ENCODE measurements at places on chromosomes 6 and 20.
A peak's percentile ranks its signal among the peaks of the same experiment; 100 is the strongest.

GRCh38 chr20:19492687-19493336 is 265.2 kb upstream of the RIN2 start:
- DNase-seq: no peak

GRCh38 chr6:31776989-31777666 is at the start of gene VWA7:
TSS of gene VWA7 (minus strand) at chr6:31777328. CDS start at chr6:31776779, 549 bp downstream.
- DNase-seq: peak; percentile 91

DNA sequence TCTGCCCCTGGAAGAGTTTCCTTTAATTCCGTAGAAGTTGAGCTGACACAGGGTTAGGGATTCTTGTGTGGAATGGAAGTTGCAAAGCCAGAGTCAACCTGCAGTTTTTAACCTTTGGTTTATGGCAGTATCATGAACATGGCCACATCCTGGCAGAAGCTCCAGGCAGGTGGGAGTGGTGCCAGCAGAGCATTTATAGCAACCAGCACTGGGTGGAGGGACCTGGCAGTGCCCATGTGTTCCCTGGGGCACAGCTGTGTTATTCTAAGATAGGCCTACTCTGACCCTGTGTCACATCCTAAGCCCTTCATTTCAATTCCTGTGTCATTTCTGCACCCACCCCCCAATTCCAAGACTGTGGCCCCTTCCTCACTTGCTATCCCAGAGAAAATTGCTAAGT is 26.1 kb upstream of the ZNF831 start:
- DNase-seq: no peak

DNA sequence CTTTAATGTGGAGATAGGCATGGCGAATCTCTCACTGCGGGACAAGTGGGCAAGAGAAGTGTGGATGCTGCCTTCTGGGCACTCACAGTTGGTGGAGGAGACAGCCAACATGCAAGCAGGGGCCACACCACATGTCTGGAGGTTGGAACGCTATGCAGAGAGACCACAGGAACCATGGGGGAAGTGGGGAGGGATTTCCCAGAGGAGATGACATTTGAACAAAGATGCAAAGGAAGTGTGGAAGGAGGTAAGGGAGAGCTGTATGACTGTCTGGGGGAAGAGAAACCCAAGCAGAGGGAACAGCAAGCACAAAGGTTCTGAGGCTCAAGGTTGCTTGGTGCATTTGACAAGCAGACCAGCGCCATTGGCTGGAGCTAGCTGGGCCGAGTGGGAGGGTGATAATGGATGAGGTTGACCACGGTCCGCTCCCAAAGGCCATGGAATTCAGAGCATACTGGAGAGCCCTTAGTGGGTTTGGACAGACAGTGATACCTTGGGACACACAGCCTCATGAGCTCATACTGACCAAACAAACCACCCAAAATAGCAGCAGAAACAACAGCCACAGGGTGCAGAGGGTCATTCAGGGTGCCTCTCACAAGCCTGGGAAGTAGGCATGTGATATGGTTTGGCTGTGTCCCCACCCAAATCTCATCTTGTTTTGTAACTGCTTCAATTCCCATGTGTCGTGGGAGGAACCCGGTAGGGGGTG is 7.6 kb upstream of the FAM110A start:
- peak; percentile 54 for DNase-seq

- DNase-seq: no peak
These were observed 36.6 kb upstream of the GFOD1 start for GRCh38 chr6:13523826-13524622.

DNA sequence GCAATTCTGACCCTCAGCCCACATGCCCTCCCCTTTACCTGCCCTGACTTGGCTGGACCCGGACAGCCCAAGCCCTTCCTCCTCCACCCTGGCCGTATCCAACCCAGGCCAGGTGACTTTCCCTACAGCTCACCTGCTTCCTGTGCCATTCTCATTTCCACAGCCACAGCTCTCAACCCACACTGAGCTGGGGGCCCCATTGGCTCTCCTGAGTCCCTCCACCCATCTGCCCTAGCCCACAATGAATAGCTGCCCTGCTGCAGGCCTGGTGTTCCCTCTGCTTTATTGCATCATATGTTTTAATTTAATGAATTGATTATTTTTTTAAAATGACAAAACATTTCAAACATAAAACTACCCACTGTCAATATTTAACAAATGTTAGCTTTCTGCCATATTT is 118.5 kb upstream of the BACH2 start:
- no peak for DNase-seq

DNA sequence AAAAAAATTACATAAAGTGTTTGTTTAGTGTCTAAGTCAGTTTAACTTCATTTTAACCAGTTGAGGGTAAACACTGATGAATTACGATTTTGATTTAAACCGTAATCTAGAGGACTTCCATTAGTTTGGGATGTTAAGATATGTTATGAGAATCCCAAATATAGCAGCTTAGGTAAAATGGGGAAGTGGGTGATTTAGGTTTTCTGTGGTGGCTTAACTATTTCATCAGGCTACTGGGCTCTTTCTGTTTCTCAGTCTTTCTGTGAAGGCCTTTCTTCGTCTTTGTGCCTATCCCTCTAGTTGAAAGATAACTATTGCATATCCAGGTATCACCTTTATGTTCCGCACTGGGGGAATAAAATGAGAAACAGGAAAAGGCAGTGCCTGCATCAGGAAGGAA is 27.9 kb downstream of the CENPW start:
- no peak for DNase-seq

GRCh38 chr6:151379933-151380847 is 11.2 kb downstream of the ZBTB2 start:
- peak; percentile 13 for DNase-seq

DNA sequence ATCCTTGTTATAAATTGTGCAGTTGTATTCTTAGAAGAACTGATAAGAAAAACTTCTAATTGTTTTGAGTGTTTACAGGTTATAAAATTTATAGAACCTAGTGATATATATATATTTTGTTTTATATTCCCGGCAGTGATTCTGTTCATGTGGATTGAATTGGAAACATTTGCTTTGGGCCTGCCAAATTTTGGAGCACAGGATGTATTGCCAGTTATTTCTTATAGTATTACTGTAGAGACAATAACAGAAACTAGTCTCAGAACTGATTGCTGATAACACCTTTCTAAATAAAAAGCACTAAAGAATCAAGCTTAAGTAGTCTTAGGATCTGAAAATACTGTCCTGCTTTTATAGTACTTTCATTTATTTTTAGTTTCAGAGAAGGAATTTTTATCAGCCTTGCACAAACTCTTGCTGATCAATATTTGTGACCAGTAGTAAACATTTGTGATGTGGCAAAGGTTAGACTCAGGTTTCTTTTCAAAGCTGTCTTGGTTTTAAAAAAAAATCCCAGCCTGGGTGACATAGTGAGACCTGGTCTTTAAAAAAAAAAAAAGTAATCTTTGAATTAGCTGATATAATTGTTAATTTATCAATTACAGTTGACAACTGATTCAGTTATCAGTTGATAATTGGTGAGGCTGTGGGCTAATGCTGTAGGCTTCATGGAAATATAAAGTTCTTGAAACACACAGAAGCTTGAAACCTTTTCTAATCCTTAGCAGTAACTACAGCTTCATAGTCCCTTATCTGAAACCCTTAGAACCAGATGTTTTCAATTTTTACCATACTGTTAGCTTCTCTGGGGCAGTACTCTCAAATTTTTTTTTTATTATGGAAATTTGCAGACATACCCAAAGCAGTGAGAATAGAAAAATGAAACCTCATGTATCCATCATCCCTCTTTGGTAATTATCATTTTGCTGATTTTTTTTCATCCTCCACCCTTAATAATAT is 42.4 kb downstream of the RNGTT start:
- DNase-seq: no peak

DNA sequence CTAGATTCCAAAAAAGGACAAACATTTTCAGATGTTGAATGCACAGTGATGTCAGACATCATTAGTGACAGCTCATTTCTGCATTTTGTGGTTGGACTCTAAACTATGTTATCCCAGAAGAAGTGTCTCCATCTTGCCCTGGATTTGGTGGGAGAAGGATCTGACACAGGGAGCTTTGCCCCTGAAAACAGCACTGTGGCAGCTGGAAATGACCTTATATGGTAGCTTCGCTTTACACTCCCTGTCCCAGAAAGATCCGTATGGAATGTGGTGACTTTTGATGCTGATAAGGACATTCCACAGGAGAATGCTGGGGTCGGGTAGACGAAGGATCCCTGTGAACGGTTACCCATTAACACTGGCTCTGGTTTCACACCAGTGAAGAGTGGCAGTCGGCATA is 87.2 kb upstream of the EDN1 start:
- no peak for DNase-seq

DNA sequence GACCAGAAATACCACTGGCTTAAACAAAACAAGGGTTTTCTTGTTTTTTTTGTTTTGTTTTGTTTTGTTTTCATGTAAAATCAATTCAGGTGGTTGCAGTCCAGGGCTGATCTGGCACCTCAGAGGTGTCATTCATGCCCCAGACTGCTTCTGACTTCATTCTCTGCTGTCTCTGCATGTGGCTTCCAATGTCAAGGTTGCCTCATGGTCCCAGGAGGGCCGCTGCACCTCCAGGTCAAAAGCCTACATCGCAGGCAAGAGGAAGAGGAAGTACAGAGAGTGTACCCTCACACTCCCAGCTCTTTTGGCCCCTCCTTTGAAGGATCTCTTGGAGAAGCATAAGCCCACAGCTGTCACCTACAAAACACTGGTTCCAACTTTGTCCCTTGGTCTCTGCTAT is 1.4 kb upstream of the BTN3A1 start:
- no peak for DNase-seq

GRCh38 chr20:49186535-49187329 is 1.4 kb downstream of the STAU1 start:
- DNase-seq: peak; percentile 89

DNA sequence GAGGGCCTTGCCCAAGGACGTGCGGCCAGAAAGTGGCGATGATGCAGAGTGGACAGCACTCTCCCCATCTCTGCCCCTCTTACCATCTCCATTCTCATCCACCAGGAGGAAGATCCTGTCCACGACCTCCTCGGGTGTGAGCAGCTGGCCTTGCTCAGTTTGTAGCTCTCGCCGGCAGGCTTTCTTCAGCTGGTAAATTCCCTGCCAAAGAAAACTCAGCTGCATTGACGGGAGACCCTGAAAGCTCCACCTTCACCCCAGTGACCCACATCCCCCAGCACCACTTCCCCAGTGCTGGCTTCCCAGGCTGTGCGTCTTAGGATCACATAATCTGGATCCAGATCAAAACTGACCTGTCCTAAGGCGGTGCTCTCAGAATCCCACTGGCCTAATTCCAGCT is 9.2 kb downstream of the GUCA1B start:
- DNase-seq: no peak

DNA sequence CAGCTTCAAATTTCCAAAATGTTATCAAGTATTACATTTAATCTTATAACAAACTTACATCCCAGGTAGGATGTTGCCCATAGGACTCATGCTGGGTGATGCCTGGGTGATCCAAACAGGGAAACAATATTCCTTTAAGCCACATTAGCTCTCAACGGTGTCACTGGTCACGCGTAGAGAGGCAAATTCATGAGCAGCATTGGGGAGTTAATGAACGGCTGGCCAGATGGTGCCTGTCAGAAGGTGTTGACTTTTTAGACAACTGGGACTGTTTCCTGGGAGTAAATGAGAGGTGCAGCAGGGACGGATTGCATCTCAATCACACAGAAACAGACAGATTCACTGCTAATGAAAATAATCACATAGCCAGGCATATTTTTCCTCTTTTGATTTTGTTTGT is 83.3 kb upstream of the ID4 start:
- DNase-seq: no peak

GRCh38 chr6:71126506-71126905 is 162.1 kb upstream of the OGFRL1 start:
- no peak for DNase-seq

DNA sequence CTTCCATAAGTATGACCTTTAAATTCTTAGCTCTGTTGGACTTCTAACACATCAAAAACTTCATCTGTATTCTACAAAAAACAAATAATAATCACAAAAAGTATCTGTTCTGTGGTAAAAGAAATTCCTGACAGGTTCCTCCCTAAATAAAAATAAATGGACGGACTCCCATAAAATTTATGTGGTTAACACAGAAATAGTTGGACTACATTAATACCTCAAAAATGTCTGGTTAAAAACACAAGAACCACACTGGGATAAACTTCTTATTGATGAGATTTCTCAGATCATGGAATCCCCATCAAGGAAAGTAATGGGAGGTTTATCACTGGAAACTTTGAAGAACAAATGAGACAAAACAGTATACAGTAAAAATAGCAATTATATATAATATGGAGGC is 172.4 kb downstream of the MOXD1 start:
- DNase-seq: no peak

GRCh38 chr6:89612121-89612520 is 26.4 kb downstream of the LYRM2 start:
- no peak for DNase-seq

DNA sequence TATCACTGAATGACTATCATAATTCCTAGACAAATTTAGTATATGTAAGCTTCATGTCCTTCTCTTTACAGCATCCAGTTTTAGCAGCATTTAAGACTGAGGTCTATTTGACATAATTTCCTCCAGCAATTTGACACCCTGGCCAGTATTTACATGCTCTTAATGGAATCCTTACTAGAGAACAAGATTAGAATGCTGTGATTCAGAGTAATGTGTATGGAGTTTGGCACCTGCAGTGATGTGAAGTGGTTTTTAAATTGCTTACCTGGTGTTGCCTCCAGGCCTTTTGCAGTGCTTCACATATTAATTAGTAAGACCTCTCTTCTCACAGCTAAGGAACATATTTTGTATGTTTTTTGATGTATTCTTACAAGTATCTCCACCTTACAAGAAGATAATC is 9.8 kb downstream of the NKX2-4 start:
- no peak for DNase-seq

- DNase-seq: no peak
These were observed 838 bp downstream of the STMN3 start for GRCh38 chr20:63652192-63652980.

GRCh38 chr20:35225319-35226125 is 968 bp upstream of the MMP24 start:
- no peak for DNase-seq

- no peak for DNase-seq
These were observed 54.6 kb downstream of the PPARD start for GRCh38 chr6:35396991-35397390.

DNA sequence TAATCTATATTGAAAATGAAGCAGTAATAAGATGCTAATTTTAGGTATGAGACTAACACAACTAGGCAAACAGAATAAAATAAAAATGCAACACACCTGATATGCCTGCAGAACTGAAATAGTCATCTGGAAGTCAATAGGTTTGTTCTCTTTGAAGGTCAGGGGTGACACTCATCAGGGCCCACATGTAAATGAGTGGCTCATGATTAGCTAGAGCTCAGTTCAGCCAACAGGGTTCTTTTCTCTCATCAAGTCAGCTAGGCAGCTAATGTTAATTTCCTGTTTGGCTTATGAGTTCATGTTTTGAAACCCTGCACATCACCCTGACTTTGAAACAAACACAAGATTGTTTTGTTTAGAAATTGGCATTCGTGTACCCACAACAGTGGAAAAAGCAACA is 23.8 kb downstream of the SMLR1 start:
- DNase-seq: no peak
